ENCODE measurements at places on chromosomes 5 and 9.

DNA sequence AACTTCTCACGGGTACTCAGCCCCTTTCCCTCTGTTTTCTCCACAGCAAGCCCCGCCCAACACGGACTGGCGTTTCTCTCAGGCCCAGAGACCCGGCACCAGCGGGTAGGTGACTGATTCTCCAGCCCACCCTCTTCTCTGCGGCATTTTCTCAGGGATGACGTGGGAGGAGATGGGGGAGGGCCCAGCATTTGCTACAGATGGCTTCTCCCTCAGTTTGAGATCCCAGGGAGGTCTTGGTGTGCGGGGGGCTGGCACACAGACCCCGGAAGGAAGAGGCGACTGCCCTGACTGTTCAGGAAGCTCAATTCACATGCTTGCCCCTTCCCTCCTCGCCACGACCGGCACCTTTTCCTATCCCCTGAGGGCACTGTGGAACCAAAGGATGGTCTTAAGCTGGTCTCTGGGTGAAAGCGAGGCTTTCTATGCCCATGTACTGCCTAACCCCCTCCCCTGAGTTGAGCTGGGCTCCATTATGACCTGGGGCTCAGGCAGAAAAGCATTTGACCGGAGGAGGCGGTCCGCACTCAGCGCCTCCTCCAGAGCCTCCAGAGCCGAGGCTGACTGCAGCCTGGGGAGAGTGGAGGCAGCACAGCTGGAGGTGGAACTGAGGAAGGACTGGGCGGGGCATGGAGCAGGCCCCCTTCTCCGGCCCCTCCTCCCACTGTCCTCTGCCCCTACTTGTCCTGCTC lies 6.0 kb downstream of the PCDHGC5 start:
- no peak for DNase-seq

- DNase-seq = no peak
Measured at GRCh38 chr5:61746831-61747575, 414.9 kb downstream of the ZSWIM6 start.

DNA sequence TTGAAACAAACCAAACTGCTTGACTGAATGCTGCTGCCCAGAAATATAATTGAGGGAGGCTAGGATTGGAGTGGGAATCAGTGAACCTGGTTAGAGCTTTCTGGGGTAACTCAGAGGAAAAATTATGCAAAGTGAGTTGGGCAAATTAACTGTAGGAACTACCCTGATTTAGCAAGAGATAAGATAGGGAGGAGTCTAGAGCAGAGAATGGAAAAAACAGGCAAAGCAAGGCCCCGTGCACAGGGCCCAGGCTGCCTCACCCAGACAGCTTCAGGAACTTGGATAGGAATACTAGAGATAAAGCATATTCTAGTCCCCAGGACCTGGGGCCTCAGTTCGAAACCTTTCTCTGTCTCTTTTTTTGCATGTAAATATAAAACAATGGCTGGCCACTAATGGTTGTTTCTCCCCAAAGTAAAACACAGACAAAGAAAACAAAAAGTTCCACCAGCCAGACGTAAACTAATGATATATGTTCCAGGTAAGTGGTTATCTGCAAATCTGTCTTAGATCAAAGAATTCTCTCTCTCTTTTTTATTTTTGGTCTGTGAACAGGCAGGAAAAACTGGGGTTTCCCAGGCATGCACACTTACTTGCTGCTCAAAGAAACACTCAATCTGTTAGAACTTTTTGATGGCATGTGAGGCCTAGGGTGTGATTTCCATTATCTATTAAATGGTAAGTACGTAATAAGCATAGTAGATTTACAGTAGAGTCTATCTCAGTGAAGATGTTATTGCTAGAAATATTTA lies 168.1 kb upstream of the MAP3K1 start:
- DNase-seq = peak; percentile 40

GRCh38 chr5:68482199-68482598 lies 266.6 kb downstream of the PIK3R1 start:
- DNase-seq = no peak

Data from CD4-positive, alpha-beta T cell treated with Interleukin-21 for 1 hour (primary cell).